GM23248 (cell line): ENCODE measurements at places on chromosomes 6 and 20.

DNA sequence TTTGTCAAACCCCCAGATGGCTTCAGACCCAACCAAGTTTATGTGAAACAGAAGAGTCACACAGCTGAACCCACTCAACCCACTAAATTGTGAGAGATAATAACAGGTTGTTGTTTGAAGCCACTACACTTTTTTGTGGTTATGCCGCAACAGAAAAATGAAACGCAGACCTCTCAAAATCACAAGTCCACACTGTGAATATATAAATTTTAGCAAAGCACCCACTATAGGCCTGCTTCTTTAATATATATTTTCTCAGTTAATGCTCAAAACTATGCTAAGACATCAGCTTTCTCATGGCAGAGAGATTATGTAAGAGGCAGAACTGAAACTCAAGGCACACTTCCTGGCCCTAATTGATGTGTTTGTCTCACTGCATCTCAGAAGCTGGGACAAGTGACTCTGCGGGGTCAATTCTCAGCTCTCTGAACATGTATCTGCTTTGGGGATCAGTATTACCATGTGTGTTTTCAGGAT is 27.7 kb downstream of the MAP3K5 start:
- DNase-seq, result no peak

DNA sequence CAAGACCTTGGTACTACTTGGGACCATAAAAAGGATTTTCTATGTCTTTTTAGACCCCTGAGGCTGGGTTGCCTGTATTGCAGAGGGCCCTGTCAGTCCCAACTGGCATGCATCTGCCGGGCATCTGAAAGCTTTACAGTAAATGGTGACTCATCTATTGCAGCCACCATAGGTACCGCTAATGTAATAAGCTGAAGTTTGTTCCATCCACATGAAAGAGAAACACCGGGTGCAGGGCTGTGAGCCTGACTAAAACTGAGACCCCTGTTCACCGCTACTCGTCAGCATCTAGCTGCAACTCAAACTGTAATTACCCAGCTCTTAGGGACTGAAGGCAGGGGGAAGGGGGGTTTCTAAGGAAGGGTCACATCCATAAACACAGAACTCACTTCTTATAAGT is 49.5 kb downstream of the TRERF1 start:
- DNase-seq, result peak; percentile 62

DNA sequence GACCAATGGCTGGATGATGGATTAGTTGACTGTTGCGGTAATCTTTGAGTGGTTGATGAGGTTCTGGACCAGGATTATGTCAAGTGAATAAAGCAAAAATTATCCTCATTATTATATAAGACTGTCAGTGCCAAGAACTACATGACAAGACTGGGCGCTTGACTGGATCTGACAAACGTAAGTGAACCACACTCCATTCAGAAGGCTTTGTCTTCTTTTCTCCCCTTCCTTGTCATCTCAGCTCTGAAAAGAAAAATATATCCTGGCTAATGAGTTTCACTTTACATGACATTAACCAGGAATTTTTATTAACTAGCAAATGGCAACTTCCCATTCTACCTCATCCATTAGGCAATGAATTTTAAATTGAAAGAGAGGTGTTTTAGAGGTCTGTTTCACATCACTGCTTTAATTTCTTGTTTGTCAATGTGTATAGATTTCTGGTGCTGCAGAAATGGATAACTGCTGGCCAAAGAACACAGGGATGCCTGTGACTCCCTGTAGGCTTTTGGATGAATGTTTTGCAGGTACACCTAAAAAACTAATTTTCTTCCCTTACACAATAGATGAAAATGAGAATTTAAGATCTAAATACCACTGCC is 150.1 kb downstream of the ELOVL4 start:
- no peak for DNase-seq

DNA sequence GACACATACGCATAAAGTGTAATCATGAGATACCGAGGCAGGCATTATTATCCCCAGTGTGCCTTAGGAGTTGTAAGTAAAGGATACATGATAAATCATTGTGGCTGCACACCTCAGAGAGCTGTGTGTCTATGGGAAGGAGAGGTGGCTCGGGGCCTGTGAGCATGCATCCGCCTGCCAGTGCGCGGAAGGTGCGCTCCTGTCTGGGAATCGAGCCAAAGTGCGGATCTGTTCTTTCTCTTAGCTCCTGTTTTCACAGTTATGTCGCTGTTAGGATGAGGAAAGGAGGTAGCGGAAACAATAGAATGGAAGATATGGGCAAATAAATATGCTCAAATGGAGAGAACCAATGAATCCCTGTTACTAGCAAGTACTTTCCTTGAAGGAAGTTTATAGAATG is 98.0 kb downstream of the ANKRD6 start:
- no peak for DNase-seq

DNA sequence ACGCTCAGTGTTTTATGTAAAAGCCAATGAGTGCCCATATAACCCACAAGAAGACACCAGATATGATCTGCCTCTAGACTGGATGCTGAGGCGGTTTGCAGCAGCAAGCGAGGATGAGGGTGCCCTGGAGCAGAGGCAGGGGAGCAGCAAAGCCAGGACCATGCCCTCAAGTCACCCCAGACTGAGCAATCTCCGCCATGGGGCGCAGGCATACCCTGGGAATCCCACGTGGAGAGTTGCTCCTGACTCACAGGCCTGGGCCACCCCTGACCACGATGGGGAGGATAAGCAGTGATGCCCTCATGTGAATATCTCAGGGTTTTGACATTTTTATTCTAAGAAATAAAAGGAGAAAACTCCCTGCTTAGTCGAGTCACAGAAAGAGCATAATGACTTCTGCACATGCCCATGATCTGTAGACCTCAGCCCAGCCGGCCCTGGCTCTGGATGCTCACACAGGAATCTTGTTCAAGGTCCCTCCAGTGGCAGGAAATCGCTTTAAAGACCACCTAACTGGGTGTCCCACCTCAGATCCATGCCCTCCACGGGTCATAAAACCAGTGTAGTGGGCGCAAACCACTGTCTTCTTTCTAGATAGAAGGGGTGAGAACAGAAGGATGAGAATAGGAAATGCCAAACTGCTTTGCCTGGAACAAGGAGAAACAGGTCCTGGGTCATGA is 138.3 kb upstream of the SNX9 start:
- DNase-seq, result no peak

DNA sequence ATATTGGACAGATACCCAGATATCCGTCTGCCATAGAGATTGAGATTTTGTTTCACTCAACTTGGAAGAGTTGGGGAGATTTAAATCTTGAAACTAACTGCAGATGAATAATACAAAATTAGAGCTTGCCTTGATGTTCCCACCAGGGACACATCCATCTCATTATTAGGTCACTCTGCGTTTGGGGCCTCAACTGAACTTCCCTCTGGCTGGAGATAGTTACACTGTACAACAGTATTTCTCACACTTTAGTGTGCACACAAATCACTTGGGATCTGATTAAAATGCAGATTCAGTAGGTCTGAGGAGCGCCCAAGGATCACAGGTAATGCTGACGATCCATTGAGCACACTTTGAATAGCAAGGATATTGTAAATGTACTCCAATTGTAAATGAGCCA is 35.0 kb upstream of the ADTRP start:
- no peak for DNase-seq

DNA sequence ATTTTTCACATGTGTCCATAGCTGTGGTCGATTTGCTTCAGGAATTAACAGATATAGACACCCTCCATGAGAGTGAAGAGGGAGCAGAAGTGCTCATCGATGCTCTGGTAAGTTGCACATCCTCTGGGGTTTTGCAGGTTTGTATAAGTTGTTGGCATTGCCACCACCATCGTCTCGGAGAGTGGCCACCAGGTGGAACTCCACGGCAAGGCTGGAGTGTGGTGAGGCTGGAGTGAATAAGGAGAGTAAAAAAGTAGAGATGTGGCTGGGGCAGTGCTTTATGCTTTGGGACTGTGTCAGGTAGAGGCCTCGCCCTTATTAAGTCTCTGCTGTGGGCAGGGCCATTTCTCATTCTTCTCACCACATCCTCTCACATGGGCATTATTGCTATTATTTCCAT is 63.7 kb downstream of the CTNNBL1 start:
- DNase-seq, result no peak

DNA sequence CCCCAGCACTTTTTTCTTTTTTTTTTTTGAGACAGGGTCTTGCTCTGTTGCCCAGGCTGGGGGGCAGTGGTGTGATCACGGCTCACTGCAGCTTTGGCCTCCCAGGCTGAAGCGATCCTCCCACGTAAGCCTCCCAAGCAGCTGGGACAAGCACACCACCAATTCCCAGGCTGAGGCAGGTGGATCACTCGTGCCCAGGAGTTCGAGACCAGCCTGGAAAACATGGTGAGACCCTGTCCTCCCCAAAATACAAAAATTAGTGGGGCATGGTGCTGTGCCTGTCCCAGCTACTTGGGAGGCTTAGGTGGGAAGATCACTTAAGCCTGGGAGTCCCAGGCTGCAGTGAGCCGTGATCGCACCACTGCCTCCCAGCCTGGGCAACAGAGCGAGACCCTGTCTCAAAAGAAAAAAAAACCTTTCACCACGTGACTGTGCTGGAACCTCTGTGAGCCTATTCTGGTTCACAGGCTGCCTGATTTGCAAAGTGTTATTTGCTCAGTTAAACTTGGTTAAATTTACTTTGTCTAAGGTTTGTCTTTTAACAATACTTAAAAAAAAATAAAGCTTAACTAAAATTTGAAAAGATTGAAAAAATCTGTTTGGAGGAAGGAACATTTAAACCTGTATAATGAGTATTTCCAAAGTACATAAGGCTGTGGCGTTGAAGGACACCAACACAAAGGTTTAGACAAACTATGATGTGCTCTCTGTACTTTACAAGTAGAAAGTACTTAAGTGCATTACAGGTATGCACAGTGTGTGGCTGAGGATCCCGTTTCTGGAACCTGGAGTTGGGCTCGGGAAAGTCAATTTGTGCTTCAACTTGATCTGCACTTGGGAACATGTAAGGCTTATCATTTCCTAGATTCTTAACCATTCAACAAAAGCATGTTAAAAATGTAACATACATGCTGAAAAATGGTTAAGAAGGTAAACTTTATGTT is 55.0 kb downstream of the PPP1R3G start:
- DNase-seq, result no peak

- DNase-seq, result no peak
These were observed 147.9 kb downstream of the SOX4 start for GRCh38 chr6:21741221-21742109.

DNA sequence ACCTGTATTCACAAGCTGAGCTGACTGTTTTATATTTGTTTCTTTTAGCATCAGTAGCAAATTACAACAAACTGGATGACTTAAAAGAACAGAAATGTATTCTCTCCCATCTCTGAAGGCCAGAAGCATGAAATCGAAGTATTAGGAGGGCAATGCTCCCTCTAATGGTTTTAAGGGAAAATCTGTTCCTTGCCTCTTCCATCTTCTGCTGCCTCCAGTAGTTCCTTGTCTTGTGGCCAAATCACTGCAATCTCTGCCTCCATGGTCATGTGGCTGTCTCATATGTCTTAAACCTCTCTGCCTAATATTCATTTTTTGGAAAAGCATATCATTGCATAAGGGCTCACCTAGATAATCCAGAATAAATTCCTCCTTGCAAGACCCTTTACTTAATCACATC is 25.2 kb upstream of the ASCC3 start:
- DNase-seq, result no peak

DNA sequence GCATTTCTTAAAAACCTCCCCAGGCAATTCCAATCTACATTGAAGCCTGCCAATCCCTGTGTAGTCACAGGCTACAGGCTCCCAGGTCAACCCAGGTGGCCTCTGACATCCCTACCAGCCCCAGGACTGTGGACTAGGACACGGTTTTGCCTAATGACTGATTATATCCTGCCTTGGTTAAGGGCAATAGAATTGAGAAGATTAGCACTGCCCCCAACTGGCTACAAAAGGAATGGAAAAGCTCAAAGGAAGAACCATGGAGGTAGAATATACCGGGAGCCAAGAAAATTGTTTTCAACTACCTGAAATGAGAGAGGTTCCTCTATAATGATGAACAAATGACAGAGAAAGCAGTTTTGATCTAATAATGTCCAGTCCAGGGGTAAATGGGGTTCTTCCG is 421.1 kb upstream of the AGPAT4 start:
- DNase-seq, result peak; percentile 62

- peak; percentile 14 for DNase-seq
These were observed 21.6 kb downstream of the C6orf163 start for GRCh38 chr6:87366072-87366827.

- peak; percentile 92 for DNase-seq
These were observed 212.3 kb upstream of the ZNF217 start for GRCh38 chr20:53805895-53806384.

DNA sequence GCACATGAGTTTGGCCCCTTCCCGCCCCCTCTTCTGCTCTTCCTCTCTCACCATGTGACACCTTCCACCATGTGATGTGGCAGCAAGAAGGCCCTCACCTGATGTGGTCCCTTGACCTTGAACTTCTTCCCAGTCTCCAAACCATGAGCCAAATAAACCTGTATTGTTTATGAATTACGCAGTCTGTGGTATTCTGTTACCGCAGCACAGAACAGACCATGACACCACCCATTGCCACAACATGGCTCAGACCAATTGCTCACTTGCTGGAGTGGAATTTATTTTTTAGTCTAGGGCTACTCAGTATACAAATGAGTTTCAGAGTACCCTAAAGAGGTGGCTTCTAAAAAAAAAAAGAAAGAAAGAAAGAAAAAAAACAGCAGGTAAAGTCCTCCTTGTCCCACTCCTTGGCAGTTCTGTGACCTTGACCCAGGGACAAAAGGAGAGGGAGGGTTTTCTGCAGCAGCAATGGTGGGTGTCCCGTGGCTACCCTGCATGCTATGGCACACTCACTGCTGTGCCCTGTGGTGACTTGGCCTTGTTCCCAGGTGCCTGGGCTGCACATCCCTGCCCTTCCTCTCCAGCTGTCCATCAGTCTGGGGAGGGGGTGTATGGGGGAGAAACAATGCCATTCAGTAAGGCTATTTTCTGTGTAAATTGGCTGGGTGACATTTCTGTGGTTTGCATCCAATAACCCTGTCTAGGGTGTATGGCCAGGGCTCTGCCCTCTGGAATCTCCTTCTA is 5.4 kb upstream of the VSX1 start:
- DNase-seq, result no peak

DNA sequence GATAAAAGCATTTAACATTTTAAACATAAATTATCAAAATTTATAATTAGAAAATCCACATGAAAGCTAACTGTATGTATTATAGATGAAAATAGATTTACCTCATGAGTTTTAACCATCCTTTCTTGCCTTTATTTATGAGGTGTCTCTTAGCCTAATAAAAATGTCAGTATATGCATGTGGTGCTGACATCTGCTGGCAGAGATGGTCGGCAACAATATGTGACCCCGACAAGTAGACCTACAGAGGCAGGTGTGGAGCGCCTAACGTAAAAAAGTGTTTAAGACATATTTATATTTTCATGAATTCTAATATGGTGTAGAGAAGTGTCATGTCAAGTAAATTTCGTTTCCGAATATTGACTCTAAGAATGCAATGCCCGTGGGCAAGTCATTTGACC is 149.0 kb upstream of the FUT9 start:
- no peak for DNase-seq
